Hematopoietic multipotent progenitor cell treated with erythropoietin and hydrocortisone succinate and interleukin-3 and kit ligand, for 17 days (in vitro differentiated cells): ENCODE measurements at places on chromosomes 12 and 14.
A peak's percentile ranks its signal among the peaks of the same experiment; 100 is the strongest.

DNA sequence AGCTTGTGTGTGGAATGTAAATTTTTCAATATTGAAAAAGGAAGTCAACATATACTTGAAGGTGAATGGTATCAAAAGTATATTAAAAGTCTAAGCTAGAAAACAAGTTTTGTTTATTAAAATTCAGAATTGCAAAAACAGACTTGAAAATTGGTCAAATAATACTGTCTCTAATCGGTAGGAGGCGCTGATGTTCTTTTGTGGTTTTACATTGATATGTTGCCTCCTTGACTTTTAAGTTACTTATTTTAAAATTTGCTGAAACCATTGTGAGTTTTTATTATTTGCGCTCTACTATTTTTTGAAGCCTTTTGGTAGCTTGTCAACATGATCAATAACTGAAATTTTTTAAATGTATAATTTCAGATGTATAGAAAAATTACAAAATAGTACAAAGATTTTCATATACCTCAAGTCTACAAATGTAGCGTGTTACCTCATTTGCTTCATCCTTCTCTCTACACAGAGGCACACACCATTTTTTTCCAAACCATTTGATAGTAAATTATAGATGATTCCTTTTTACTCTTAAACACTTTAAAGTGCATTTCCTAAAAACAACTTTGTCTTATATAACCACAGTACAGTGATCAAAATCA, 6.9 kb downstream of the RTRAF start:
- peak; percentile 73 for DNase-seq

DNA sequence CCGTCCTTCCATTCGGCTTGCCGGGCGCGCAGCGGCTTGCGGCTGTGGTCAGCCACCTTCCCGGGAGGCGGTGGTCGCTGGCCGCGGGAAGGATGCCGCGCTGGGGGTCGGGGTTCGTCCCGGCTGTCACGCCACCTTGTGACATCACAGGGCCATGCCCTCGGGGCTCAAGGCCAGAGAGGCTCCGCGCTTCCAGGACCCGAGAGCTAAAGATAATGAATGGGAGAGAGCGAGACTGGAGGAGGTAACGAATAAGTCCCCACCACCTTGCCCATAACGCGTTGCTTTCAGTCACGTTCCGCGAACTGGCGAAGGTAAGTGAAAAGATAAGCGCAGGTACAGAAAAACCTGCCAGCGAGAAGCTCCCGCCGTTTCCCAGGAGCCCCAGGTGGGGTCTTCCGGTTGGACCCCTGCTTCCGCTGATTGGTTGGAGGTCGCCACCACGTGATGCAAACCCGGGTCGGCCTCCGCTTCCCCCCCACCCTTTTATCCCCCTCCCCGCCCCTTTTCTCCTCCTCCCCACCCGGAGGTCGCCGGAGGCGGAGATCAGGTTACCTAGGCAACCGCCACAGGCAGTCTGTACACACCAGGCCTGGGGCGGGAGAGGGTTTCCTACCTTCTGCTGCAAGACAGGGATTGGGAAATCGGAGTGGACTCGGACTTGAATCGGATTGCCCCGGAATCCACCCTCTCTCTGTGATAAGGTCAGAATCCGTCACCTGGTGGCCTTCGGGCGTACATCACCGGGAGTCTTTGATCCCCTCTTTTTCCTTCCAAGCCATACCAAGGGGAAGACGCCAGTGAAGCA, at the start of gene LRRC9:
Gene LRRC9, plus strand, starts transcription at position 575 of the 808 bp plus-strand sequence.
- no peak for DNase-seq

DNA sequence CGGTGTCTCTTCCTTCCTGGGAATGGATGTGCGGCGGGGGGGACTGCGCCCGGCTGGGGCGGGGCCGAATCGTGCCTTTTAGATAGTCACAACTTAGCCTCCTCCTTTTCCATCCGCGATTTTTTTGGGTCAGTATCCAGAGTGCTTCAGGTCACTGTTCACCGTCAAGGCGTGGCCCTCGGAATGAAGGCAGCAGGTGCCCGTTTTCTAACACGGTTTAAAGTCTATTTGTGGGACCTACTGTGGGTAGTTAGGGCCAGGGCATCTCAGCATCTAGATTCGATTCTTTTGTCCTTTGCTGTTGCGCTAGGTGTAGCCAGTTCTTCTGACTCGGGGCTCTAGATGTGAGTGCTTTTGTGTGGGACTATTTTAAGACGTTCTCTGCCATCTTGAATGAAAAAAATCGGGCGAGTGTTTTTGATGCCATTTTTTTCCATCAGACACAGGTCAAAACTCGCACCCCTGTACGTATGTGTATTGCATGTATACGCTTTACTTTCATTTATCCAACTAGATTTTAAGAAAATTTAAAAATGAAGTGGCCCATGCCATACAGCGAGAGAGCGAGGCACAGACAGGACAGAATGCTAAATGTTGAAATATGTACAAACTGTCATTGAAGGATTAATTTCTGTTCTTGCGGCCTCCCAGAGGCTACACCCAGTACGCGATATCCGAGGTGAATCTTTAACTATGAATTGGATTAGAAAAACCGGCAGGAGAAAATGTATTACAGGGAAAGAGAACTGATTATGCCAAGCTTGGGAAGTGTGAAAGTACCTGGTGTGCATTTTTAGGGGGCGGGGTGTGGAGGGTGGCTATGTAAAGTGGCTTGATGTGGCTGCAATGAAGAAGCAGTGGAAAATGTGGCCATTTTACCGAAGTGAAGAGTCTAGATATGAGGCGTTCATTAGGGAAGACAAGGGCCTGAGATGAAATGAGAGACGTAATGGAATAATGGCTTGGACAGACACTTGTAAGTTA, 835 bp downstream of the VEZT start:
- peak; percentile 77 for DNase-seq

GRCh38 chr14:81682134-81682533, 148.5 kb upstream of the SEL1L start:
- DNase-seq = no peak
